Stimulated activated CD4-positive, alpha-beta T cell treated with anti-CD3 and anti-CD28 coated beads, Interleukin-1b, Interleukin-23, amount 100 ng/mL, for 4 hours (primary cell): ENCODE measurements at places on chromosomes 5 and 9.

DNA sequence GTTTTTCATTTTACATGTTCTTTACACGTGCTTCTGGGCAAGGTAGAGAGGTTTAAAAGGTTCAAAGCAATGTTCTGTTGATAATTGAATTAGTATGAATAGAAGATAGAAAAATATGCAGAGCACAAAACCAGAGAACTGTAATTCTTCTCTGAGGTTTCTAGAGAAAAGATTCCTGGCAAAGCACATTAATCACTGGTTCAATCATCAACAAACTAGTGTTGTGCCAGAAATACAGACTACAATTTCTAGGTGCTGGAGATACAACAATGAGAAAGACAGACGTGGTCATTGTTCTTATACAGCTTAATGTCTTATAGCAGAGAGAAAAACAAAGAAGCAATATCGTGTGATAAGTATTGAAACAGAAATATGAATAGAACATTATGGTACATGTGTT, 25.5 kb downstream of the MEGF9 start:
- no peak for DNase-seq

DNA sequence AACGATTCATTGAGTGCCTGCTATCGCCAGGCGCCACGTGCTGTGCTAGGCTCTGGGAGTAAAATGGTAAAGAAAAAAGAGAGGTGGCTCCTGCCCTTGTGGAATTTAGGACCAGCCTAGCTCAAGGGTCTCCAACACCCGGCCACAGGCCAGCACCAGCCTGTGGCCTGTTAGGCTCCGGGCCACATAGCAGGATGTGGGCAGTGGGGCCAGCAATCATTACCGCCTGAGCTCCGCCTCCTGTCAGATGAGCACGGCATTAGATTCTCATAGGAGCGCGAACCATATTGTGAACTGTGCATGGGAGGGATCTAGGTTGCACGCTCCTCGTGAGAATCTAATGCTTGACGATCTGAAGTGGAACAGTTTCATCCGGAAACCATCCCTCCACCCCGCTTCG, 1.5 kb downstream of the RMRP start:
- no peak for DNase-seq

DNA sequence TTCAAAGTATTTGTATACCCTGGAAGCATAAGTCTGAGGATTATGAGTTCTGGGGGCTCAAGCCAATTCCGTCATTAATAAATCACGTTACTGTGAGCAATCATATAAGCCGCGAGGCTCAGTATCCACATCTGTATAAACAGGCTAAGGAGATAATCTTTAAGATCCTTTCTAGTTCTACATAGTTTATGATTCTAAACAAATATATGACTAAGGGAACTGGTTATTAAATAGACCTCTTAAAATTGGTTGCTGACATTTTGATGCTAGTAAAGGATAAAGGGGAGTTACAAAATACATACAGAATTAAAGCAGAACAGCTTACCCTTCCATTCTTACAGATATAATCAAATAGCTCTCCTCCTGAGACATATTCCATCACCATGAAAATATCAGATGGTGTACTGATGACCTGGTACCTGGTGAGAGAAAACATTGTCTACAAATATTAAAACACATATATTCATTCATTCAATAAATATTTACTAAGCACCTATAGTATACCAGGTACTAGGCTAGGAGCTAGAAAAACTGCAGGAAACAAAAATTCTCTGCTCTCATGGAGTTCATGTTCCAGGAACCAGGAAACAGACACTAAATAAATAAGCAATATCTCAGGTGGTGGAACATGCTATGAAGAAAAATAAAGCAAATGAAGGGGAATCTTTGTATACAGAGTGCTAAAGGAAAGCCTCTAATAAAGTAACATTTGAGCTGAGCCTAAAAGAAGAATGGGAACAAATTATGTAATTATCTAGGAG, 19.5 kb upstream of the TTC33 start:
- no peak for DNase-seq

- no peak for DNase-seq
Measured at GRCh38 chr5:39426746-39427105, 1.9 kb upstream of the DAB2 start.

- peak; percentile 89 for DNase-seq
Measured at GRCh38 chr9:128702445-128702948, at the start of gene PKN3. Gene PKN3, plus strand, starts transcription at chr9:128702503. Its CDS starts 413 bp downstream, at chr9:128702916.

- DNase-seq: no peak
Measured at GRCh38 chr9:94108584-94108983, 24.3 kb downstream of the PTPDC1 start.

DNA sequence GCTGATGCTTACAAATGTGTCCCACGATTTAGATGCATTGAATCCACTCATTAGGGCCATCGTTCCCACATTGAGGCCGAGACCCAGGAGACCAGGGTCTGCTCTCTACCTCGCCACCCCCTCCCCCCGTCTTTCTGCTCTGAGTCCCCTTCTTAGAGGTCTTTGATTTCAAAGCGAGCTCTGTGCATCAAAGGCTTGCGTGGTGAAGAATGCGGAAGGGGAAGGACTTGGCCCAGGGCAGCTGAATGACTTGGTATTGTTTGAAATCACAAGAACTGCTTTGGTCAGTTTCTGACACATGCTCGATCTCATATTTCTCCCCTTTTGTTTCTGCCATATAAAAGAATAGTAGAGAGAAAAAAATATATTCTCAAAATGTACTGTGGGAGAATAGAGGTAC, 78.3 kb upstream of the IRX1 start:
- DNase-seq: no peak

GRCh38 chr5:9188131-9188530, 357.7 kb downstream of the SEMA5A start:
- no peak for DNase-seq

DNA sequence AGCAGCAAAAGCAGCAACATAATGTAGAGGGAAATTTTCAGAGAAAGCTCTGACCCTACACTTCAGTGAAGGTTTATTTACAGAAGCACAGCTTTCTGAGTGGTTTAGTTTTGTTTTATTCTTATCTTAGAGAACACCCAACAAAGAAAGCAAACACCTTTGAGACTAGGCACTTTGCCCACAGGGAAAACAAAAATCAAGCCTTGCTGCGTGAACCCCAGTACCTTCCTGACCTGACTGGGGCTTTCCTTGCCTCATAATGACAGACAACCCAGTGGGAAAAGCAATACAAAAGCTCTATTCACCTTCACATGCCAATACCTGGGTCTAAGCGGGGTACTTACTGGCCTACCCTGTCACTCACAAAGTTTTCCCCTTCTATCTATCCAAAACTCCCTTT, 189.8 kb downstream of the HINT1 start:
- DNase-seq: no peak

- DNase-seq: no peak
Measured at GRCh38 chr9:16612627-16613026, 257.8 kb downstream of the BNC2 start.

DNA sequence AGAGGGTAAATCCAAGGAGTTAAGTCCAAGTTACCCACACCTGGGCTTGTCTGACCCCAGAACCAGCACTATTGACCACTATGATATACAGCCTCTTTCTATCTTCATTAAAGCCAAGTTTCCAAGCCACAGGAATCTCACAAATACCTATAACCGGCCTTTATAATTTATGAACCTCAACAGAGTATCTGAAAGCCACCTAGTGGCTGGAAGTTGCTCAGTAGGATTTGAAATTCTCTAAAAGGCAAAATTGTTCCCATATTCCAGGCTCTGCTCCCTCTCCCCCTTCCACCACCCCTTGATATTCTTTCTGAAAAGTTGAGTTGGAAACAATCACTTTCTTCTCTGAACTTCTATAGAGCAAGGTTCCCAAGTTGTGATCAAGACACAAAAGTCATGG, 106.4 kb upstream of the GPR151 start:
- no peak for DNase-seq

GRCh38 chr5:177442066-177442826, 4.4 kb upstream of the PRR7 start:
- DNase-seq: no peak

DNA sequence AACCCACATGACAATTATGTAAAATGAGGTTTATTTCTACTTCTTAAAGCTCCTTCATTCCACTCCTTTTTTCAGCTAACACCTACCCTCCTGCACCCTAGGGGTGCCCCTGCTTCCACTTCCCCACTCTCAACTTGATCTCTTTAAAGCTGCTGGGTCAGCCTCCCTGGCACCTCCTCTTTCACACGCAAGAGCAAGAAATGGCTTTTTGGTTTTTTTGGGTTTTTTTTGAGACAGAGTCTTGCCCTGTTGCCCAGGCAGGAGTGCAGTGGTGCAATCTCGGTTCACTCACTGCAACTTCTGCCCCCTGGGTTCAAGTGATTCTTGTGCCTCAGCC, 64.4 kb downstream of the SUSD1 start:
- no peak for DNase-seq

DNA sequence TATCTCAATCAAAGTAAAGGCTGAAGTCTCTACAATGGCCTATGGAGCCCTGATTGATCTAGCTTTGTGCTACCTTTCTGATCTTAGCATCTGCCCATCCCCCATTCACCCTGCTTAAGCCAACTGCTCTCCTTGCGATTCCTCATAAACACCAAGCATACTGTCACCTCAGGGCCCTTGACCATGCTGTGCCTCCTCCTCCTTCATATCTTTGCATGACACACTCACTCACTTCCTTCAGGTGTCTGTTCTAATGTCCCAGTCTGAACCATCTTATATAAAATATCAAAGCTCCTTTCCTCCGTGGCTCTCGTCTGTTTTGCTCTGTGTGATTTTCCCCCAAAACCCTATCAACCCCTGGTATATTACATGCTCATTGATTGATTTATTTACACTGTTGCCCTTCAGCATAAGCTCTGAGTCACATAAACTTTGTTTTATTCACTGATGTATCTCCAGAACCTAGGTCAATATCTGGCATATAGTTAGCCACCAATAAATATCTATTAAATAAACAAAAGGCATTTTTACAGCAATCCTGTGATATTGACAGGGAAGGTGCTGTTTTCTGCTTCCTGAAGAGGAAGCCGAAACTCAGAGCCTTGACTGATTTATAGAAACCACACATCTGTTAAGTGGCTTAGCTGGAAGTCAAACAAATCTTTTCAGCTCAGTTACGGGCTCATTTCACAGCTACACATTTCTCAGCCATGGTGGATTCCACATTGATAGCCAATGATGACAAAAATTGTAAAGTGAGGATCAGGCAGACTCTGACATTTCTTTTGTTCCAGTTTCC, 103.6 kb downstream of the BOD1 start:
- no peak for DNase-seq

GRCh38 chr9:135478829-135479468, 633 bp upstream of the PPP1R26 start:
- no peak for DNase-seq

- no peak for DNase-seq
Measured at GRCh38 chr5:61468483-61468865, 136.4 kb downstream of the ZSWIM6 start.

GRCh38 chr5:173318330-173318729, 9.9 kb downstream of the STC2 start:
- DNase-seq: no peak

GRCh38 chr9:7150153-7150890, 392.5 kb downstream of the KDM4C start:
- DNase-seq: no peak

DNA sequence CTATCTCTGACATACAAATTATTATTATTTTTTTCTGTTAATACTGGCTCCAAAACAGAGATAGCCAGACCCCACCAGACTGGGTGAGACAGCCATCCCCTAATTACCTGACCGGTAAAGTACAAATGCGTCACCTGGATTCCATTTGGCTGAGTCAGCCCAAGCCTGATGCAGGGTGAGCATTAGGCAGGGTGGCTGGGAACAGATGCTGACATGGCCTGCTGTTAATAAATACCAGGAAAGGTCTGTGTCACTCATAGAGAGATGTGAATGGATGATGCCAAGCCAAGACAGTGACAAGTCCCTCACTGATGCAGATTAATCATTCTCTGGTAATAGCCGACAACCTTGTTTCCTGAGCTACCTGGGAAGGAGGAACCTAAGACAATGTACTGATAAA, 183.5 kb downstream of the TRIM32 start:
- no peak for DNase-seq

- no peak for DNase-seq
Measured at GRCh38 chr9:136021872-136022681, 60.9 kb upstream of the UBAC1 start.

DNA sequence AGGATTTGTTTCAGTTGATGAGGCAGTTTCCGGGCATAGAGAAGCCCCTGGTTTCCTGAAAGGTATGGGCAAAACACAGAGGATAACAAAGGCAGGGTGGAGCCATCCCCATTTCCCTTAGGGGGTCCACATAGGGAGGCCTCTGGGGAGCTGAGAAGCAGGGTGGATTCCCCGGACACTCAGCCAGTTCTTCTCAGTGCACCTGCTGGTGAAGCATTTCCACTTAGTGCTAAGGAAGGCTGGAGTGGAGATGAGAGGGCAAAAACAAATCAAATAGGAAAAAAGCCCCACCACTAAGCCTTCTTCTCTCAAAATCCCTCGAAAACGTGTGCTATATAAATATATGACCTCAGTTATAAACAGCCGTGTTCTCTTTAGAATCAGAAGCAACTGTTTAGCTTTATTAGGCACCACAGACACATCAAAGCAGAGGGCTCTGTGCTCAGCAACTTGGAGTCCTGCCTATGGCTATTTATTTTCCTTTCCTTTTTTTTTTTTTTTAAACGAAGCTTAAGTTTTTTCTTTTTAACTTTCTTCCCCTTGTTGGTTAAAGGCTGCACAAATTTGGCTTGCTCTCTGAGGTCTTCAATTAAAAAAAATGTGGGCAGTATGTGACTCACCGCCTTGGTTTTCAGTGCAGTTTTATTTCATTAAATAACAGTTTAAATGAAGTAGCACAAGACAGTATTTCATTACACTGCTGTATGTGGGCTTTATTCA, 67.7 kb downstream of the PRDM6 start:
- no peak for DNase-seq

GRCh38 chr5:96579711-96580110, 82.5 kb upstream of the CAST start:
- no peak for DNase-seq

DNA sequence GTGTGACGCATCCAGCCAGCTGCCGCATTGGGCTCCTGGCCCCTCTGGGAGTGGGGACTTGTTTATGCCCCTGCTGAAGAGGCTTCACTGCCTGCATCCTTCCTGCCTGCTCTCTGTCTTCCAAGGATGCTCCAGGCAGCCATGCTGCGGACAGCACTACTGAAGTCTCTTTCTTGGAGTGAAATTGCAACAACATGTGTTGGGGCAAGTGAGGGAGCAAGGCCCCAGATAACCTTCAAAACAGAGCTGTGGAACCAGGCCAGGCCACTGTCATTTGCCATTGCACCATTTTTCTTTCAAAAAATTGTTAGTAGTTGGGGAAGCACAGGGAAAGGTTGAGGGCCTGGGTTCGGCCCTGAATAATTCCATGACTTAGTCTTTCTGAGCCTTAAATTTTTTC, 169.6 kb upstream of the ADRA1B start:
- DNase-seq: no peak

DNA sequence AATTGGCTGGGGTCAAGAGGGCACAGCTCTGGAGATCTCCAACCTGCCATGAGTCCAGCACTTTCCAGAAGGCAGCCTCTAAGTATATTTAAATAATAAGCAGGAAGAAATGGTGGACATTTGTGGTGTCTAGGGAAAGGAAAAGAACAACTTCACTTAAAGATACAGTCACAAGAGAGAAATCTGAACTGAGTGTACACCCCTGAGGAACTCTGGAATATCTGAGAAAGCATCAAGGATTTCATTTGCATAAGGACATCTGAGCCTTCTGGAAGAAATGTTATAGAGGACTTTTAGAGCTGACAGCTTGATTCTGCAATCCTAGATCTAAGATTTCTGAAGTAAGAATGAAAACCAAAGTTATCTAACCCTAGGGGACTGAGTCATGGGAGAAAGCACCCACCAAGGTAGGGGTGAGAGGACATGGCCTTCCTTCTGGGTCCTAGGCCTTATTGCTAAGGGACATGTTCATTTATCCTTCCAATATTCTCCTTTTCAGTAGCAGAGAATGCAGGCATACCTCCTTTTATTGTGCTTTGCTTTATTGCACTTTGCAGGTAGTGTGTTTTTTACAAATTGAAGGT, 253.4 kb upstream of the SLC24A2 start:
- DNase-seq: no peak
